ENCODE measurements at places on chromosomes 6 and 20.

DNA sequence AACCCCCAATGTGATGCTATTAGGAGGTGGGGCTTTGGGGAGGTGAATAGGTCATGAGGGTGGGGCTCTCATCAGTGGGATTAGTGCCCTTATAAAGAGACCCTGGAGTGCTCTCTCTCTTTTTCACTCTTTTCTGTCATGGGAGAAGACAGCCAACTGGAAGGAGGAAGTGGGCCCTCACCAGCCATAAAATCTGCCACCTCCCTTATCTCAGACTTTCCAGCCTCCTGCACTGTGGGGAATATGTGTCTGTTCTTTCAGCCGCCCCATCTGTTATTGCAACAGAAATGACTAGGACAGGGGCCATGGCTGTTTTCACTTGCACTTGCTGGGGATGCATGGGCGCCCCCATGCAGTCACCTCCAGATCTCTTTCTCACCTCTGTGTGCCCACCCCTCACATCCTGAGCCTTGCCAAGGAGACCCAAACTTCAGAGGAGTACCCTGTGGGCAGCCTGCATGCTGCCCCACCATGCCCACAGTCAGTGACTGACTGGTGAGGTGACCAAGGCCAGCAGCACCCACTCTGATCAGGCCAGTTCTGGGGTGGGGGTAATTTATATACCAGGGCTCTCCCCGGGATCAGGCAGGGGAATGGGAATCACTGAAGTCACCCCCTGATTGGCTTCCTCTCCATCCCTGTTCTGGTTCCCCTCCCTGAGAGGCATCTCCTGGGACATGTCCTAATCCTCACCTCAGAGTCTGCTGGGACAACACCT lies 118.4 kb downstream of the ANKRD60 start:
- DNase-seq: no peak

- DNase-seq: no peak
These were observed 96.3 kb upstream of the GCM1 start for GRCh38 chr6:53244958-53245357.

DNA sequence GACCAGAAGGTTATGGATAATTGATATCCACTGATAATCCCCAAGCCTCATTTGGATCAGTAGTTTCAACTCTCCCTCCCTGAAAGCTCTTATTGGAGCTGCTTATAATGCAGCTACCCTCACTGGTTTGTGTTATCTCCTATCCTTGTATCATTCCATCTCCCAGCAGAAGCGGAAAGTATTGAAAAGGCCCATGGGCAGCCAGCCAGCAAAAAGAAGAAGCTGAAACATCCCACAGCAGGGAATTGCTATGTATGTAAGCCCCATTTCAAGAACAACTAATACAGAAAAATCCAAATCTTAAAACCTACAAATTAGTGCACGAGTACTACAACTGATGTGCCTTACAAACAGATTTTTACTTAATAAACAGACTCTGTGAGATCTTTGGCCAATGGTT lies 269.0 kb upstream of the ECI2 start:
- DNase-seq: no peak

- no peak for DNase-seq
These were observed 18.2 kb upstream of the RBL1 start for GRCh38 chr20:37114012-37114411.

- no peak for DNase-seq
These were observed 44.6 kb downstream of the SUN5 start for GRCh38 chr20:32959351-32960221.

DNA sequence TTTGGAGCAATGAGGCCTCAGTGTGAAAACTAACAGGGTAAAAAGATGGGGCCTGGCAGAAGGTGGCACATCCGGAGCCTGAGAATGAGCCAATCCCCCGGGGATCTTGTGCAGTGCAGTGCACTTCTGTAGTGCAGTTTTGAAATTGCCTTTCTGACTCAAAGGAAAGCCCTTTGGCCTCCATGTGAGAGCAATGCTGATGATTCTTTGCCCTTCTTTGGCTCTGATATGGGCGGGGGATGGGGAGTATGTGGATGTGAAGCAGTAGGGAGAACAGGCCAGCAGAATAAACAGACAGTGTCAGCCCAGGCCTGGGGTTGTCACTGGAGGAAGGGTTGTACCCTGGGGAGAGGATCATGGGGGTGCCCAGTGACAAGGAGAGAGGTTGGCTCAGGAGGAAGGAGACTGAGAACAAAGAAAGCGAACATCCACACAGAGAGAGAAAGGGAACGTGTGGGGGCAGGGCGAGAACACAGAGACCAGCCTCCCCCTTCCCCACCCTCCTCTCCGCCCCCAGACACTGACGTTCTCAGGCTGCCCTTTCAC lies 351.2 kb downstream of the CDC5L start:
- DNase-seq: no peak

- DNase-seq: no peak
These were observed 20.3 kb upstream of the TENT5A start for GRCh38 chr6:81772741-81773140.

DNA sequence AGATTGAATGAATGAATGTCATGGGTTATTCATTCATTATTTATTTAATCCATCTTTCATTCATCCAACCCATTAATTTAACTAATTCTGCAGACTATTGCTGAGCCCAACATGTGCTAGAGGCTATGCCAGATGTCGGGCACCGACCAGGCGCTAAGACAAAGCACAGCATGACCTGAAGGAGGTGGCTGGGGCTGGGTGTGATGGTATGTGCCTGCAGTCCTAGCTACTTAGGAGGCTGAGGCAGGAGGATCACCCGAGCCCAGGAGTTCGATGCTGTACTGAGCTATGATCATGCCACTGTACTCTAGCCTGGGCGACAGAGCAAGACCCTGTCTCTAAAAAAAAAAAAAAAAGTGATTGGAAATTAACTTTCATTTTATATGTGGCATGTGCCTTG lies 5.7 kb upstream of the SLC22A7 start:
- no peak for DNase-seq

DNA sequence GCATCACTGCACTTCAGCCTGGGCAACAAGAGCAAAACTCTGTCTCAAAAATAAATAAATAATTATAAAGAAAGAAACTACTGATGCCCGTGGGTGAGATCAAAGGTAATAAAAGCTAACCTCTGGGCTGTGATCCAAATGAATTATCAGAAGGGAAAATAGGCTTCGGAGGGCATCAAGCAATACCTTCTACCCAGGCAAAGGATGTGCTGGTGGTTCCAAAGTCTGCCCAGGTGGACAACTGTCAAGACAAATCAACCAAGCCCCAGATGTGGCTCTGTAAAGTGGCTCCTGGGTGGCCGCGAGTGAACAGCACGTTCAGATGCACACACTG lies 95.6 kb downstream of the SCML4 start:
- no peak for DNase-seq

DNA sequence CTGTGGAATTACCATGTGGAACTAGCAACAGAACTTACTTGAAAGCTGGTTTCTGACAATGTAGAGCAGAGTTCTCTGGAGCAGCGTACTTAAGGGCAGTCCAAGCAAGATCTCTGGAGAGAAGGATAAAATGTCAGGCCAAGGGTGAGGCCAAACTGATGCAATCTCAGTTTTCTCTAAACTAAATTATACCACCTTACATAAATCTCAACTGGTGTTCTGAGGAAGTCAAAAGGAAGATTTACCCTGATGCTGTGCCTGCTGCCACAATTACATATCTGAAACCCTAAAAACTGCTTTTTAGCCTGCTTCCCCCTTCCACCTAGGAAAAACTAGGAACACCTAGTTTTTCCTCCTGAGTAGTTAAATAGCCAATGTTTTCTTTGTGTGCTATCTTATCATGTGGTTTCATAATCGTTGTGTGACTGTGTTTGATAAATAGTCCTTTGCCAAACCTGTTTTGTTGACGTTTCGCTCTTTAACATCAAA lies 28.1 kb downstream of the NCOA7 start:
- DNase-seq: no peak

- no peak for DNase-seq
These were observed 959.9 kb upstream of the FLRT3 start for GRCh38 chr20:15297059-15297875.

DNA sequence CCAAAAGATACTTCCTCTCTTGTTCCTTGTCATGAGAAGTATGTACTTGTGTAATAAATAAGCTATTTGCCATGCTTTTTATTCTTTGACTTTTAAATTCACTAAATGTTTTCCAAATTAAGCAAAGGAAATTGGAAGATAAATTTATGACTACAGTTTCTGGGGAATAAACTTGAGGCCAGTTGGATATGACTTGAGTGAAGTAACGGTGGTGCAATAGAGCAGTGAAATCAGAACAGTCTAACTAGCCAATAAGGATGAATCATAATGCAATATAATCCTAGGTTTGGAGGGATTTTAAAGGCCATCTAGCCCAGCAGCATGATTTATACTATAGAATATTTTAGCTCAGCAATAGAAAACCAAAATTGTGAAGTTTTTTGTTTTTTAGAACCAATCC lies 183.8 kb upstream of the TCF21 start:
- DNase-seq: no peak

DNA sequence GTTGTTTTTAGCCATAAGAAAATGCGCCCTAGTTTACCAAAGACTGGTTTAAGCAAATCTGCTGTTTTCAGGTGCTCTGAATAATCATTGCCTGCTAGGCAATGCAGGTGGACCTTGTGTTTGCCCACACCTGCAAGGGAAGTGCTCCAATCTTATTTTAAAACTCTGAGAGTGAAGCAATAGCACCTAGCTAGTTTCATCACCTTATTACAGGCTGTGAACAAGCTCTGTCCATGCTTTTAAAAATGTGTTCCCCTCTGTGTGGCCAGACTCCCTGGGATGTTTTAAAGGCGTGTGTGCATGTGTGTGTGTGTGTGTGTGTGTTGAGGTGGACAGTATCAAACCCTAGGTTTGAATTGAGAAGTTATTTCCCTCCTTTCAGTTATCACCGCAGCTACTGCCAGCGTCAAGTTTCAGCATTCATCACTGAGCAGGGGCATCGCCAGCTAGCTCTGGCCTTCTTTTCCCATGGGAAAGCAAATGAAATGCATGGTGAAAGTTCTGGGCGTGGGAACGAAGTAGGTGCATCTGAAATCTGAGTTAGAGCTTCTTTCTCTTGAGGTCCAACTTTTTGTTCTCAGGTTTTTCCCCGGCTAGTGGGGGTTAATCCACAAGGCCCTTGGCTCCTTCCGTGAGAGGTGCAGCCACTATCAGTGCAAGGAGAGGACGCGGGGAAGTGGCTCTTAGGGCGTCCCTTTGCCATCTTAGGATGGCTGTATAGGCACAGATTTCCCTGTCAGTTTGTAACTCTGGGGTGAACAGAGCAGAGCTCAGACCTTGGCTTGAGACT lies 30.8 kb downstream of the DUSP22 start:
- no peak for DNase-seq

GRCh38 chr6:166417285-166417691 lies 34.5 kb upstream of the MPC1 start:
- no peak for DNase-seq

DNA sequence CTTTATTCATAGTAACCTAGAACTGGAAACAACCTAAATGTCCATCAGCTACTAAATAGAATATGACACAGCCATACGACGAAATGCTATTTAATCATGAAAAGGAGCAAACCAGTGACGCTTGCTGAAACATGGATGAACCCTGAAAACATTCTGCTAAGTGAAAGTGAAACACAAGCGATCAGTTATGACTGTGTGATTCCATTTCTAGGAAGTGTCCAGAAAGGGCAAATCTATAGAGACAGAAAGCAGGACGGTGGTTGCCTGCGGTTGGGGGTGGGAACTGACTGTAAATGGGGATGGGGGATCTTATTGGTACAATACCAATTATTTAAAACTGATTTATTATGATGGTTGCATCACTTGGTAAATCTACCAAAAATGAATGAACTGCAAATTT lies 126.8 kb downstream of the IPCEF1 start:
- no peak for DNase-seq

DNA sequence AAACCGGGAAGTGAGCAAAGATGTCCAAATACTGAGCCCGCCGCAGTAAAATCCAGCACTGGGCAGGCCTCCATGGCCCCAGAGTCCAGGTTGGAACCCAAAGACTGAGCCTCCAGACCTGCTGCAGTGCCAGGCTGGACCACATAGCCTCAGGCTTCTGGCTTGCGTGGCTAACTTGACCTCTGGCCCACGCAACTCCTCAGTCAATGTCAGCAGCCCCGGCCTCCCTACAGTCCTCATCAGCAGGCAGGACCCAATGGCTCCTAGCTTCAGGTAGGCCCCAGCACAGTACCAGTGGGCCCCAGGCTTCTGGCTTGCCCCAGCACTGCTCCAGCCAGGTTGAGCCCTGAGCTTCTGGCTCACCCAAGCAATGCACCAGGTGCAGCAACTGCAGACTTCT lies 245.1 kb upstream of the AFDN start:
- DNase-seq: no peak

- DNase-seq: no peak
These were observed 190.9 kb downstream of the MAFB start for GRCh38 chr20:40497899-40498691.

- DNase-seq: no peak
These were observed 39.0 kb upstream of the SLC22A1 start for GRCh38 chr6:160082627-160083026.

DNA sequence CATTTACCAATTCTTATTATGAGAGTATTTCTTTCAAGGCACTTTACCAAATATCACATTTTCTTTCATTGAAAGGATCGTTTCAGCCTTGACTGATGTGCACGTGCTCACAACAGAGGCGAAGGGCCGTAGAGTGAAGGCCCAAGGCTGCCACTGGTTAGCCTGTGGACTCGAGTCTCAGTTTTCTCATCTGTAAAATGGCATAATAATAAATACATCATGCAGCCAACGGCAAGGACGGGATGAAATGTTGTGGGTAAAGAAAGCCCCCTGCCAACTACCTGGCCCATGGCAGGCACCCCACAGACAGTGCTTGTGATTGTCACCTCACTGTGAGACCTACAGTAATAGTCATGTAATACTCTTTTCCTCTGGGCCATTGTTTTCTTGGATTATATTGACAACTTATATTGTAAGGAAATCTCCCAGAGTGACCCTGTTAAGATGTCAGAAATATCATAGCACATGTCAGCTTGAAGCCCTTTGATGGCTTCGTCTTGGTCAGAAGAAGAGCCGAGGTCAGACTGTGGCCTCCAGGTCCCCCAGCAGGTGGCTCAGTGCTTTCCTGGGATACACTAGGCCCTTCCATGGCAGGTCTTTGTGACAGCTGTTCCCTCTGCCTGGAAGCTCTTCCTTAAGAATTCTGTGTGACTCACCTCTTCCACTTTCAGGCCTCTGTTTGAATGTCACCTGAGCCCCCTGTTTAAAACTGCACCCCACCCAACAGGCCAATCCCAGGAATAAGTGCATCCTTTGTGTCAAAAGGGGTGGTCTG lies 36.3 kb downstream of the FAM50B start:
- no peak for DNase-seq

DNA sequence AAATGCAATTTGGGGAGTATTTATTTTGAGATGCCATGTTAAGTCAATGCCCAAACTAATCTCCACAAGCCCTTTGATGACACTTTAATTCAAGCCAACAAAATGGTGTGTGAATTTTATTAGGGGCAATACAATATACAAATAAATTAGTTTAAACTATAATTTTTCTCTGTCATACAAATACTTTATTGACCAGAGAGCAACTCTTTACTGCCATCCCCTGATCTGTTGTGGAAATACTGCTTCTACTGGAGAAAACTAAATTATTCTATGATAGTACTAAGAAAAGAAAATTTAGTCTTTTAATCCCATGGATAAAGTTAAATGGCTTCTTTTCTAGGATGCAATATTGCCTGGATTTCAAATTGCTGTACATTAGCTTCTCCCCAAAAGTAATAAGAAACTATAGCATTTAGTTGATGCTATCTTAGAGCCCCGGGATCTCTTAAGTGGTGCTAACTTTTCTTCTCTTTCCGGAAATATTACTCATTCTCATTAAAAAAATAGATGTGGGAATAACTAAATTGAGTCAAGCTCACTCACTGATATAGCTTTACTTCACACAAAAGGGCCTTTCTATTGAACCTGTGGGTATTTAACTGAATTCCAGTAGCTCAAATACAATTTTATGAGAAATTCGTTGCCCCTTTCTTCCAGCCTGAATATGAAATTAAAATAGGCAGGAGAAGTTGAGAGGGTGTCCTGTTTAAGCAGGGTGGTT lies 49.2 kb downstream of the SMPDL3A start:
- DNase-seq: no peak

All from brain pericyte (primary cell).